Kidney epithelial cell (primary cell): ENCODE measurements at places on chromosomes 2 and 18.

DNA sequence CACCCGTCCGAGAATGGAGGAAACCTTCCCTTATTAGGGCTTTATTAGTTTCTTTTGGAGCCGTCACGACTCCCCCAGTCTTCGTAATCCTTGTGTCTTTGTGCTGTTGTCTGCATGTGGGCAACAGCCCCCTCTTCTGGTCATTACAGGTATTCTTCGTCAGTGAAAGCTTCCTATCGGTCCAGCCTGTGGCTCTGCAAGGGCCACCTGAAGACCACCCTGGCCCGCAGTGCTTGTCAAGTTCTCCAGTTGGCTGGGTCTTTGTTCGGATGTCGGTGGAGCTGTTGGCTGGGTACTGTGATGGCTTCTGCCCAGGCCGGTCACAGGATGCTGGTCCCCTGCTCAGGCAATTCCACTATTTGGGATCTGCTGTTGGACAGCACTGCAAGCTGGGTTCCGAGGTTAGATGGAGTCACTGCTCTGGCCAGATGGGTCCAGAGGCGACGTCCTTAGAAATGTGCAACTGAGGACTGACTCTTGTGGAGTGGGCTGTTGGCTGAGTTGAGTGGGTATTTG lies 19.2 kb downstream of the E2F6 start:
- no peak for DNase-seq

GRCh38 chr2:21427606-21428005 lies 303.8 kb downstream of the TDRD15 start:
- no peak for DNase-seq

- DNase-seq = no peak
Measured at GRCh38 chr2:59935005-59935404, 618.4 kb downstream of the BCL11A start.

DNA sequence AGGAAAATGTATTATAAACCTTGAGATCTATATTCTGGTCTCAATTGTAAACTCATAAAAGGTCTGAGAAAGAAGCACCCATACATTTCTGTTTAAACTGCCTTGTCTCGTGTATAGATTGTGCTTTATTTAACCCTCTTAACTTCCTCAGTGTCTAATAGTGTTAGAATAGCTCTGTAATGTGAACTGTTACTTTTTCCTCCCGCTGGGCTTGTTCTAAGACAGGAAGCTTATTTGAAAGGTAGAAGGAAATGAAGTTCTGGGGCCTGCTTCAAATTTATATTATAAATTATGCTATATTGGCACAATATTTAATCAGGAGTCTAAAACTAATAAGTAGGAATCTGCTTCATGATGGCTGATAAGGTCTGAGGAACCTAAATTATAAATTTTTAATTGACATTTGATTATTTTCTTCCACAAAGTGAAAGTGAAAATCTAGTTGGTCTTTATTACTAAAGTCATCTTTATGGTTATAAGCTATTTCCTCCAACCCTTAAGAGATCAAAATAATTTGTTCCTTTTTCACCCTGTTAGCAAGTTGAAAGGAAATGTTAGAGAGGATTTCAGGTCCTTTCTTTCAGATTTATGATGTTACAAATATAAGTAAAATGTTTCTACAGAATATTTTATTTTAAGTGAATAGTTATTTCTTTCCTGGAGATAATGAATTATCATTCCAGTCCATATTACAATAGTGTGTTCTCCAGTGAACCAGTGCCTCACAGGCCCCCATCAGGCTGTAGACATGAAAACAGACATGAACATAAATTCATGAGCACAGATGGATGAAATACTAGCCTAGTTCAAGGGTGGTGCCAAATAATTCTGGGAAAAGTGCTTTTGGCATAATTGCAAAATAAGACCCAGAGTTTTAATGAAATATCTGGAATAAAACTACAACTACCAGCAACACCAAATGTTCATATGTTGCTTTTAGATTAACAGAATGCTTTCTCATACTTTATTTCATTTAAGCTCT lies 7.9 kb downstream of the MFSD6 start:
- DNase-seq = no peak

GRCh38 chr18:272650-273049 lies 4.8 kb upstream of the THOC1 start:
- no peak for DNase-seq

DNA sequence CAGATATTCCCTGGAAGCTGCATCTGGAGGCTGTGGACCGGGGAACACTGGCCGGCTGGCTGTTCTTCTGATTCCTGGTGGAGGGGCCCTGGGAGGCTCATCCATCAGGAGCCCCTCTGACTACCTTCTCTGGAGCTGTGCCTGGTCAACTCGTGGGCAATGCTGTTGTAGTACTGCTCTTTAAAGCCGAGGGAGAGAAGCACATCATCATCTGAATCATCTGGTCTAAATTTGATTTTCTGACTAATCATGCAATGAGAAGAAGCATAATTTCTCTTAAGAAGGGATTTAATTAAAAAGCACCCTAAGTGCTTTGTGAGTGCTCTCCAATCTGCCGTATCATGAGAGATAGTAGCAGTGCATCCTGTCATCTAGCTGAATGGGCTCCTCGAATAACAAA lies 229.5 kb downstream of the FHOD3 start:
- DNase-seq = no peak

DNA sequence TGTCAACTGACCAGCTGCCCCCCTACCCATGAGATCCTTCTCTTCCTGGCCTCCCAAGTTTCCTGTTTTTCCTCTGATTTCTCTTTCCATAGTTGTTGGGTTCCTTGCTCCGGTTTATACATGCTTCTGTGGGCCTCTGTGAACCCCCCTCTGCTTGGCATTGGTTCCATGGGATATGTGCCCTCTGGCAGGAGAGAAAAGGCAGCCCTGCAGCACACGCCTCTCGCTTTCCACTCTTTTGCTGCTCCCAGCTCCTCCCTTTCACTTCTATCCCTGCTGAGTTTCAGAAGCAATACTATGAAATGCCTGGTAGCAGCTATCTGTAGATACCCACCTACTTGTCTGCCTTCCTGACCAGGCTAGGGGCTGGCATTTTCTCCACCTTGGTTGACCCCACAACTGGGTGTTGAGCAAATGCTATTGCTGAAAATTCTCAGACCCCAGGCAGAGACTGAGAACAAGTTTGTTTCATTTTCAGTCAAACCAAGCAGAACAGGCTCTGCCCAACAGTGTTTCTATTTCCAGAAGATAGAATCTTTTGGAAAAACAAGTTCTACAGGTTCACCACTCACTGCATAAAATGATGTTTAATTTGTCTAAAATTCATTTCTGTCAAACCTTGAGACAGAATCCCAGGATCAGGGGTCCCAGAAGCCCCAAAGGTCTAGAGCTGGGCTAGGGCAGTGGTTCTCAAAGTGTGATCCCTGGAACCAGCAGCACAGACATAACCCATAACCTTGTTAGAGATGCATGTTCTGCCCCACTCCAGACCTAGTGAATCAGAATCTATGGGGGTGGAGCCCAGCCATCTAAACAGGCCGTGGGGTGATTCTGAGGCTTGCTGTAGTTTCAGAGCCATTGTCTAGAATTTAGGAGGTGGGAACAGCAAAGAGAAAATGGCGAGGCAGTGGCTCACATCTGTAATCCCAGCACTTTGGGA lies 13.4 kb downstream of the CAPG start:
- no peak for DNase-seq

GRCh38 chr18:79764131-79764530 lies 33.6 kb upstream of the KCNG2 start:
- no peak for DNase-seq

DNA sequence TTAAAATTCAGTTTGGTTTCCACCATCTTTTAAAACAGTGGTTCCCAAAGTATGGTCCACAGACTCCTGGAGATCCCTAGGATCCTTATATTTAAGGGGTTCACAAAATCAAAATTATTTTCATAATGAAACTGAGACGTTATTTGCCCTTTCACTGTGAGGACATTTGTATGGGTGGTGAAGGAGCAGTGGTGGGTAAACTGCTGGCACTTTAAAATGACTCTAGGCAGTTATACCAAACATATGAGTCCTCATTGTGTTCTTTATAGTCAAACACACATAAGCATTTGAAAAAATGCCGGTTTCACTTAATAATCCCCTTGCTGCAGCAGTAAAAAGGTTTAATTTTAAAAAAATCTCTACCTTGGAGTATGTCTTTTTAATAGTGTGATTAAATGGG lies 7.2 kb downstream of the SMAD4 start:
- no peak for DNase-seq

GRCh38 chr2:148928395-148928794 lies 53.4 kb downstream of the KIF5C start:
- no peak for DNase-seq
